ENCODE measurements at places on chromosomes 2 and 18.

- DNase-seq: no peak
Measured at GRCh38 chr2:112885506-112885902, 25.5 kb upstream of the IL37 start.

DNA sequence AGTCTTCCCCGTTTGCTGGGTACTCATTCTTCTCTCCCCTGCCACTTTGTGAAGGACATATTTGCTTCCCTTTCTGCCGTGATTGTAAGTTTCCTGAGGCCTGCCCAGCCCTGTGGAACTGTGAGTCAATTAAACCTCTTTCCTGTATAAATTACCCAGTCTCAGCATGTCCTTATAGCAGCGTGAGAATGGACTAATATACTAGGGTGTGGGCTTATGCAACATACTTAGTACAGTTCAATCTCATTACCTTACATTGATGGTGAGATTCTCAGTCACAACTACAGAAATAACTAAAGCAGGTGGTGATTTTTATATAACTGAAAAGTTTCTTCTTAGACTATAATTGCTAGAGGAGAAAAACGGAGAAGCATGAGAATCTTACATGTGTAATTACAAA lies 237.9 kb upstream of the MMADHC start:
- DNase-seq: no peak

GRCh38 chr2:47486841-47487497 lies 84.0 kb downstream of the MSH2 start:
- DNase-seq: no peak

DNA sequence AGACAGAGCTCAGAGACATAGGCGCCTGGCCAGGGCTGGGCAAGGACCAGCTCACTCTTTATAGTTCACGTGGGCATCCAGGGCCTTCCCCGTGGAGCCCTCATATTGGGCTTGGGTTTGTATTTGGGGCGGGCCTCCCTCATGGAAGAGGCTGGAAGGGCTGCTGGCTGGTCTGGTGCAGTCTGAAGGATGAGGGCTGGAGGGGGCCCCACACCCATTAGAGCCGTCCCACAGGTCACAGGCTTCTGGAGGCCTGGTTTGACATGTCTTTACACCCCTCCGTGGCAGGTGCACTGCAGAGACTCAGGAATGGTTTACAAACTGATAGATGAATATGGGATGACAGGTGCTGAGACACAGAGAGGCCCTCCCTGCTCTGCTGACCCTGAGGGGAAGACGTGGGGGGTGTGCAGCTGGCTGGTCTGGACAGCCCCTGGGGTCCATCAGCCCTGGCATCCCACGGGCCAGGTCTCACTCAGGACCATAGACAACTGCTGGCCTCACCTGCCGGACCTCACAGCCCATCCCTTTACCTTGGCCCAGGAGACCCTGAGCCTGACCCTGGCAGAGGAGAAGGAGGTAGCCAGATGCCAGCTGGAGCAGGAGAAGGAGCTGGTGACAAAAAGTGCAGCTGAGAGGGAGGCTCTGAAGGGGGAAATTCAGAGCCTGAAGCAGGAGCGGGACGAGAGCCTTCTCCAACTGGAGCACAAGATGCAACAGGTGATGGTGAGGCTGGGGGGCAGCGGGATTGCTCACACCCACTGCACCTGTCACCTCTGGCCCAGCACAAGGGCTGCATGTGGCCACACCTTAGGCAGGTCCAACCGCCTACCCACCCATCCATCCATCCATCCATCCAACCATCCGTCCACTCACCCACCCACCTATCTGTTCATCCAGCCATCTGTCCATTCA lies 43.9 kb downstream of the CROCC2 start:
- no peak for DNase-seq

DNA sequence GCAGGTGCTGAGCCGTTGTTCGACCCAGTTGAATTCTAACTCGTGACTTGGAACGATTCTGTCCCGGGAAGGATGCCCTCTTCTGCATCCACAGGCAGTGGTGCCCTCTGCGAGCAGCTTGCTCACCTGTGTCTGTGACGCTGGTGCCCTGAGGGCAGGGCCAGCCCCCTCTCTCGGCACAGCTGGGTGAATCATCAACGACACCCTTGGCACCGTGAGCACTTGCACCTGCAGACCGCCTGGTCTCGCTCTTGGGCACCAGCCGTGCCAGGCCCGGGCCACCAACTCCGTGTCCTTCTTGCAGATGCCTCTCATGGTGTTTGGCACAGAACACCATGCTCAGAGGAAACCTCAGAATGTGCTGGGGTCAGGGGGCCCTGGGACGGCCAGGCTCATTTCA lies 75.0 kb downstream of the SLC66A2 start:
- no peak for DNase-seq

GRCh38 chr2:111965062-111965461 lies 66.7 kb downstream of the MERTK start:
- no peak for DNase-seq

- DNase-seq: no peak
Measured at GRCh38 chr2:67614454-67614853, 217.3 kb downstream of the ETAA1 start.

DNA sequence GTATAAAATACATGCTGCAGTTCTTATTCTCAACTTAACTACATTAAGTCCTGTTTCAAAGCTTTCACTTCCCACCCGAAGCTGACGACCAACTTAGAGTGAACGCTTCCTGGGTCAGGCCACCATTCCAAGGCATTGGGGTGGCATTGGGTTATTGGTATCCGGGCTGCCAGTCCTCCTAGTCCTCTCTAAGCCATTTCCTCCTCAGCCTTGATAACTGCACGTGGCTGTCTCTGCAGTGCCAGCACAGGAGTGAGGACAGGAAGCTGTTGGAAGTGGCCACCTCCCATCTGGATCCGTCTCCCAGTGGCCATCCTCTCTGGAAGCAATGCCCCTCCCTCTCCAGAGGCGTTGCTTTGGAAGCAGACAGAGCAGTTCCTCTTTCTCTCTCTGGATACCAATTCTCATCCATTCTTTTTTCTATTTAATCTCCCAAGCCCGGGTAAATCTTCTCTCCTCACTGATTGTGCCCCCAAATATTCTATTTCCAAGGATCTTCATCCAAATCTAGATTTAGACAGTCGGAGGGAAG lies 354.7 kb downstream of the EIPR1 start:
- no peak for DNase-seq

GRCh38 chr2:9422321-9423099 lies 818 bp downstream of the ITGB1BP1 start:
- DNase-seq: peak; percentile 13

- no peak for DNase-seq
Measured at GRCh38 chr2:71235930-71236587, 9.2 kb upstream of the PAIP2B start.

- no peak for DNase-seq
Measured at GRCh38 chr2:1784087-1784486, 39.8 kb upstream of the PXDN start.

- no peak for DNase-seq
Measured at GRCh38 chr2:187232749-187233148, 215.3 kb downstream of the CALCRL start.

- no peak for DNase-seq
Measured at GRCh38 chr2:134739236-134739878, 20.6 kb upstream of the TMEM163 start.

DNA sequence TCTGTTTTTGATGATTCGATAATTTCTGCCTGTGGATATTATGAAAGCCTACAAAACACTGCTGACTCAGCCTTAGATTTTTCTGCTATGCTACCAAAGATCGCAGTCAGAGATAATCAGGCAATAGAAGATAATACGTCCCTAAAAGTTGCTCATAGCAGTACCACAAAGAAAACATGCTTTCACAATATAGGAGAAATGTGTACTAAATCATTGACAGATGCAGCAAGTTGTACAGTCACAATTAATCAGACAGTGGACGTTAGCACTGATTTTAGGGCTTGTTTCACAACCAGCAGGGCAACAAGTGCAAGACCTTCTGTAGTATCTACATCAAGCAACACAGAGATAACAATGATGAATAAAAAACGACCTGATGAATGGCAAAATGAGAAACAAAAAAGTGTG lies 19.5 kb downstream of the RBM44 start:
- no peak for DNase-seq

- no peak for DNase-seq
Measured at GRCh38 chr2:119683713-119684443, 4.9 kb downstream of the TMEM177 start.

GRCh38 chr2:27152796-27153464 lies 4.1 kb downstream of the TCF23 start:
- no peak for DNase-seq

DNA sequence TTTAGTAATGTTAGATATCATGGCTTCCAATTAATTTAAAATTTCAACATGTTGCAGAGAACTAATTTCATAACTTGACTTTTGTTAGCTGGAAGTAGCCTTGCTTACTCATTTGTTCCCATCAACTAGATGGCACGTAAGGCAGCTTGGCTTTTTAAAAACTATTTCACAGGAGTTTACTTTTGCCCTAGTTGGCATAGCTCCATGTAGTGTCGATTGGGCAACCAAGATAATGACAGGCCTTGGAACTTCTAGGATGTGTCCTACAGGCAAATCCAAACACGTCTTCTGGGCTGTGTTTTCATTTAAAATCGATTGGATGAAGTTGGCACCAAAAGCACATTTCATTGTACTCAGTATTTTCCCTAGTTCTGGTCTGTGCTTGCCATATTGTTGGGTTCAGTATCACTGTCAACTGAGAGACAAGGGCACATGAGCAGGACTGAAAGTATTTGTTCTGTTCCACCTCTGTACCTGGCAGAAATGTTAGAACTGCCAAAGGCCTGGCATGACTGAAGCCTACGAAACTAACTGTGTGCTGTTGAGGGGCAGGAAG lies 29.4 kb downstream of the HADHB start:
- no peak for DNase-seq

DNA sequence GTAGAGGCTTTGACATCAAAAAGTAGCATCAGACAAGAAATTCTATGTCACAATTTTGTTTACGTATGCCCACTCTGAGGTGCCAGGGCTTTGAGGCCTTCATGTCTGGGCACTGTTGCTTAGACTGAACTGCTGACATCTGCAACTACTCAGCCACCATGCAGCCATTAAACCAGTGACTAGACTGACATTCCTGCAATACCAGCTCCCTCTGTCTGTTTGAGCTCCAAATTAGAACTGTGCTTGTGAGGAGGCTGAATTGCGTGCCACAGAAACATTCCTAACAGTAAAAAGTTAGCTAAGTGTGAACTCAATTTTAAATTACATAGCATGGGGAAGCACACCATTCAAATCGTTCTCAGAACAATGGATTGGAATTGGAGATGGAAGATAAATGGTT lies 163.2 kb downstream of the INSIG2 start:
- DNase-seq: no peak

GRCh38 chr18:67300498-67300897 lies 216.0 kb downstream of the DSEL start:
- DNase-seq: no peak

- DNase-seq: no peak
Measured at GRCh38 chr2:152166633-152167032, 8.9 kb downstream of the STAM2 start.

DNA sequence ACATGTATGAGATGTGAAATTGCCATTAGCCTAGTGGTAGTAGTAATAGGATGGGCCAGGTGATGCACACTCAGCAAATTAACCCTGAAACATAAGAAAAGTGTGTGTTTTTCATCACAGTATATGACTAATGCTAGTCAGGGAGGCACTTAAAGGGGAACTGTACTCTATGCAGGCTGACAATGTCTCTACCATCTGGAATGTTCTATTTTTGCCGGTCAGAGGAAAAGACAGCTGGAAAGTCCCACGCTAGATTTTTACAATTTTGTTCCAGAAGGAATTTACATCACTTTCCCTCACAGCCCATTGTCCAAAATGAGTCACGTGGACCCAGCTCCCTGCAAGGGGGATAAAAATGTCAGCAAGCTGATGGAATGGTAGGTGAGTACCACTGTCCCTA lies 746.3 kb upstream of the CHAC2 start:
- DNase-seq: no peak

DNA sequence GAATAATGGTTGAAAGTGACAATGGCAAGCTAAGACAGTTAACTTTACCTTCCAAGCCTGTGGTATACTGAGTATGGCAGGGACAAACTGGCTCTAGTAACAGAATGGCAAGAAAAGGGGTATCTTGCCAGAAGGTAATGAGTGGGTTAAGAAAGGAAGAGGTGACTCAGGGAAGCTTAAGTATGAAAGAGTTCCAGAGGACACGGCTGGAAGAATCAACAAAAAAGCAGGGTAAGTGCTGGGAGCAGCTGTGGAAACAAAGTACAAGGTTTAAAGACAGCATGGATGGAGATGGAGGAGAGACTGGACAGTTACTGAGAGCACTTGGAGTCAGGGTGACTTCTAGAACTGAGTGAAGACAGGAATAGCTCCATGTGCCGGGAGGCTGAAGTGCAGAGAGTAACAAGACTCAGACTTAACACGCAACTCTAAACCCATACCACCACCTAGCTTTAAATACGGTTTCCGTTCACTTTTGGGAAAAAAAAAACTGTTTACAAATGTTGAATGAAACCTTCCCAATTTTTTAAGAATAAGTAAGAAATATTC lies 69.0 kb downstream of the REV1 start:
- no peak for DNase-seq

- no peak for DNase-seq
Measured at GRCh38 chr2:180312542-180312941, 305.4 kb upstream of the CWC22 start.

DNA sequence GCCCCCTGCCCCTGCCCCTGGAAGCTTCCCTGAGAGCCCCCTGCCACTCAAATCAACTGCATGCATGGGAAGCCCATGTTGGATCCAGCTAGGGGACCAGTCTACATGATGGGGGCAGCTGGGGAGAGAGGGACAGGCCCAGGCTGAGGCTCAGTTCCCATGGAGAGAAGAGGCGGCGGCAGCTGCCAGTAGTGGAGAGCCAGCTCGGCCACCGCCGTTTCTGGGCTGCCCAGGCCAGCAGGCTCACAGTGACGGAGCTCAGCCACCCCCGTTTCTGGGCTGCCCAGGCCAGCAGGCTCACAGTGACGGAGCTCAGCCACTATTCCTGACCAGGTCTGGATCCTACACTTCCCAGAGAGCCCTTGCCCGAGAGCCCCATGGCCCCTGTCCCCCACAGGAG lies 3.6 kb downstream of the MAB21L4 start:
- DNase-seq: no peak

DNA sequence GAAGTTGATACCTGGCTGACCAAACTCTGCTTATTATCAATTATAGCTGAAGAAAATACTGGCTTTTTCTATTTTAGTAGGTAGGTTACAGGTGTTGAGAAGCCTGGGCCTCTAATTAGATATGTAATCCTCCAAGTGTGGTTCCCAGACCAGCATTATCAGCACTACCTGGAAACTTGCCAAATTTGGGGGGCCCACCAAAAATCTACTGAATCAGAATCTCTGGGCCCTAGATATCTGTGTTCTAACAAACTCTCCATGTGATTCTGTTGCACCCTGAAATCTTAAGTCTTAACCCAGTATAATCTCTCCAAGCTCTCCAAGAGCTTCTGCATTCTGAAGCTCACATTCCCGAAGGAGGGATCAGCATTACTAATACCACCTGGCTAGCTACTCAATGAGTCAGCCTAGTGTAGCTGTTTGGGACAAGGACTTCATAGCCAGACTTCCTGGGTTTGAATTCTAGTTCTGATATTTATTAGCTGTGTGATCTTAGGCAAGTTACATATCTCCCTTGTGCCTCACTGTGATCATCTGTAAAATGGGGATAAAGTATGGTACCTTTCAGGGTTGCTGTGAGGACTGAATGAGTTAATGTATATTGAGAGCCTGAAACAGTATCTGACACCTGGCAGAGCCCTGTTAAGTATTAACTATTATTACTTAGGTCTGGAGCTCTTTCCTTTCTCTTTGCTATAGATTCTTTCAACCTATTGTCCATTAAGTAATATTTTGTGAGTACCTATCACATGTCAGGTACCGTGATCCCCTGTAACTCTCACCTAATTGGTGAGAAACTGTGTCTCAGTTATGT lies 94.1 kb upstream of the CD302 start:
- no peak for DNase-seq

GRCh38 chr18:136433-136832 lies 21.9 kb upstream of the USP14 start:
- no peak for DNase-seq
